AG09309 (cell line): ENCODE measurements at places on chromosomes 2 and 18.

DNA sequence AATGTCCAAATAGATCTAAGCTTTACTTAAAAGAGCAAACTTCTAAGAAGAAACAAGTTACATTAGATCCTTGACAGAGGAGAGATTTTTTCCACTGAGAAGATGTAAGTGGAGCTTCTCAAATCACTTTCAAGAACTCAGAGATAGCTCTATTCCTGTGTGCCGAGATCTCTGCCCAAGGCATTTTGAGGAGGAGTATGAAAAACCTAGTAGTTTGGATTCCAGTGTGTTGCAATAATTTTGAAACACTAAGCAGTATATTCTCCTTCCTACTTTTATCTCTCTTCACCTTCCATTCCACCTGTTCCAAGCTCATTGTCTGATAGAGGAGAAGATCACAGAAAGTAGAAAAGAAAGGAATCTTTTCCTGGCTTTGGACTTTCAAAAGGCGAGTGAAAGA, 192.0 kb upstream of the TANK start:
- no peak for DNase-seq

- no peak for DNase-seq
Observed at GRCh38 chr2:55152475-55153412, 79.3 kb downstream of the CLHC1 start.

- DNase-seq, result no peak
Observed at GRCh38 chr2:206423147-206423546, 20.2 kb upstream of the ADAM23 start.

GRCh38 chr2:44942304-44943030, 965 bp downstream of the SIX3 start:
- no peak for DNase-seq

- DNase-seq, result no peak
Observed at GRCh38 chr18:35822413-35822812, 150.1 kb upstream of the RMP24 start.

GRCh38 chr18:62939926-62940325, 224.6 kb downstream of the PHLPP1 start:
- no peak for DNase-seq

GRCh38 chr2:165114346-165114939, 89.4 kb downstream of the SCN3A start:
- no peak for DNase-seq

GRCh38 chr2:226600802-226601201, 198.8 kb downstream of the IRS1 start:
- DNase-seq, result no peak

- no peak for DNase-seq
Observed at GRCh38 chr2:44107974-44108373, 60.7 kb upstream of the PPM1B start.

- no peak for DNase-seq
Observed at GRCh38 chr2:42575458-42576064, 7.1 kb downstream of the MTA3 start.

- no peak for DNase-seq
Observed at GRCh38 chr2:28021898-28022297, 131.4 kb downstream of the BABAM2 start.

- DNase-seq, result no peak
Observed at GRCh38 chr2:160270571-160271113, 70.6 kb upstream of the ITGB6 start.

- no peak for DNase-seq
Observed at GRCh38 chr2:200168641-200169555, 137.6 kb upstream of the SPATS2L start.

- DNase-seq, result no peak
Observed at GRCh38 chr2:201279079-201279478, 18.7 kb downstream of the CASP8 start.

DNA sequence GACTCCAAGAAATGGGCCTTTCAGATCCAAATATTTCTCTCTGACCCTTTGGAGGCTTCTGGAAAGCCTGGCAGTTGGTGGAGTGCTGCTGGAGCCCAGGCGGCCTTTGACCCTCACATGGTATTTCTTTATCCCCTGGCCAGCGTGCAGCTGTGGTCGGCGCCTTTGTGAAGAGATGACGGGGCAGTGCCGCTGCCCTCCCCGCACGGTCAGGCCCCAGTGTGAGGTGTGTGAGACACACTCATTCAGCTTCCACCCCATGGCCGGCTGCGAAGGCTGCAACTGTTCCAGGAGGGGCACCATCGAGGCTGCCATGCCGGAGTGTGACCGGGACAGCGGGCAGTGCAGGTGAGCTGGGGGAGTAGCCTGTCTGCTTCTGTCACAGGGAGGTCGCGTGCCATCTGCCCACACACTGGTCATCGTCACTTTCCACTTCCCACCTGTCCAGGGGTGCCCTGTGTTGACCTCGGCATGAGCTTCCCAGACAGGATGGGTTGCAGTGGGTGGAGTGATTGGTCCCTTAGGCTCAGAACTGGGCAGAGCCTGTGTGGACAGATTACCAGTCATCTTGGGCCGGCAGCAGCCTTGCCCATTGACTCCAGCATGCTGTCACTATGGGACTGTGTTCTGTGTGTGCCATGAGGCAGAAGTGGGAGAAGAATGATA, 158.2 kb downstream of the LAMA3 start:
- DNase-seq, result no peak

GRCh38 chr2:227351639-227352038, 26.6 kb downstream of the MFF start:
- no peak for DNase-seq

DNA sequence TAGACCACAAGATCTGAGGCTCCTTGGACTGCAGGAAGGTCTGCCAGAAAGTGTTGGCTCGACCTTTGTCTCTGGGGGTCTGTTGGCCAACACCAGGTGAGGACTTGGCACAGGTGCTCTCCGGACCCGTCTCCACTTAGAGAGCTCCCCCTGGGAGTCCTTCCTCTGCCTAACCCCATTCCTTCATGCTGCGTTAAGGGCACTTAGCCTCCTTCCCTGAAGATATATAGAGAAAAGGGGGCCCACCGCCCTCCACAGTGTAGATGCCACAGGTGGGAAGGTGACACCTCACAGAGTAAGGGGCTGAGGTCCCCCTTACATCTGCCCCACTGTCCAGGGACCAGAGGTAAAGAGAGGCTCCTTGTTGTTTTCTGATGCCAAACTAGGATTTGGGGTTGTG, 8.2 kb downstream of the IGFBP5 start:
- no peak for DNase-seq

DNA sequence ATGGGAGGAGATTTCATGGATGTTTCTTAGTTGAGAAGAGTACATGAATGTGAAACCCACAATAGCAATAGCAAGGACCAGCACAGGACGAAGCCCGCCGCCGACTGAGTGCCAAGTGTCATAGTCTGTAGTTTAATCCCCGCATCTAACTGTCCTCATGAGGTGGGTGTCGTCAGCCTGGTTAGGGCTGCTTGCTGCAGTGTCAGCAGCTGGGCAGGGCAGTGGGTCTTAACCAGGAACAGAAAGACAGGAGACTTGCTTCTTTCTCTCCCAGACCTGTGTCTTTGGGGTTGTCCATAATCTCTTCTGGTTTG, 146.6 kb downstream of the VAPA start:
- no peak for DNase-seq

DNA sequence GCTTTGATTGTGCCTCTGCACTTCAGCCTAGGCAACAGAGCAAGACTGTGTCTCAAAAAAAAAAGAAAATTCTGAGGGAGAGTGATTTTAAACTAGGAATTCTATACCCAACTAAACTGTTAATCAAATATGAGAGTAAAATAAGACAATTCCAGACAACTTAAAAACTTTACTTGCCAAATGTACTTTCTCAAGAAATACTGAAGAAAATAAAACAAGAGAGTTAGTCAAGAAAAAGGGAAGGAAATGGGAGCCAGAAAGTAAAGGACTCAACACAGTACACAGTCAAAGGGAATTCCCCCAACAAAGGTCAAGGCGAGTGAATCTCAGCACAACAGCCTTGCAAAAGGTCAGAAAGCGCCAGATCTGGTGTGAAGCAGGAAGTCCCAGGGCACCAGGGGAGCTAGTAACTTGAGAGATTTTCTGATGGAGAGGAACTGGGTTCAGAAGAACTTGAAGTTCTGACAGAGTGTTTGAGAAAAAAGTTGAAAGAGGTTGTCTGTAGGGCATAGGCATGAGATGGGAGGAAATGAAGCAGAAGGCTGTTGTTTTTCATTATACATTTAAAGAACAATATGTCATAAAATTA, 22.6 kb upstream of the TBC1D8 start:
- DNase-seq, result no peak

GRCh38 chr2:163551616-163552373, 184.0 kb downstream of the FIGN start:
- no peak for DNase-seq

DNA sequence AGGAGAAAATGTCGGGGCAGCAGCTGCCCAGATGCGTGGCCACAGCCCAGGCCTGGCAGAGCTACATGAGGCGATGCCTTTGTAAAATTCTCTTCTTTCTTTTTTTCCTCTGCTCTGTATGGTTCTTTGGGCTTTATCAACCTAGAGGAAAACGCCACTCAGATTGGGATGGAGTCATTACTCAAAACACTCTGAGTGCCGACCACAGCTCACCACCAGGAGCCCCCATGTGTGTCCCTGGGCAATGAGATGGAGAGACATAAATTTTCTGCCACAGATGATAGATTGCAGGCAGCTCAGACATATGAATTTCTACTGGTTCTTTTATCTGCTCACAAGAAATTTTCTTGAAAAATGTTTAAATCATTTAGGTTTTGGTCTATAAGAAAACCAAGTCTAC, 56.0 kb downstream of the PARD6G start:
- DNase-seq, result no peak

DNA sequence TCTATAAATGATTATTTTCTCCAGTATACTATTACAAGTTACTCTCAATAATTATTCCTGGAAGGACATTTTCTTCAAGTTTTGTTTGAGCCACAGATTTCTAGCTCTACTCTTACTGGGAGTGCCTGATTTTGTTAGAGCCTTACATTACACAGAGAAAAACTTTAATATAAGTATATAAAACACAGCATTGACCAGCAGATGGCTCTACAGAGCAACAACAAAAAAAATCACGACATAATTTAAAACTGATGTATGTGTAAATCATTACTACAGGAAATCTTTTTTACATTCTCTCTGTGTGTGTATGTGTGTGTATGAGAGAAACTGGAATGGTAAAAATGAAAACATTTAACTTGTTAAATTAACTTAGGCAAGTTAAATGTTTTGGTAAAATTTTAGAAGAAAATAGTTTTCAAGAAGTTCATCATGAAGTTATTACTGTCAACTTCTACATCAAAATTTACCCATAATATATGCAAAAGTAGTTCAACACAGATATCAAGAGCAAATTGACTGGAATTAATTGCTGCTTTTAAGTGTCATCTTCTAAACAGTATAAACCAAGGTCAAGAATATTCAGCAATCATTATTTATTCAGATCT, 103.3 kb downstream of the MDH1 start:
- no peak for DNase-seq

DNA sequence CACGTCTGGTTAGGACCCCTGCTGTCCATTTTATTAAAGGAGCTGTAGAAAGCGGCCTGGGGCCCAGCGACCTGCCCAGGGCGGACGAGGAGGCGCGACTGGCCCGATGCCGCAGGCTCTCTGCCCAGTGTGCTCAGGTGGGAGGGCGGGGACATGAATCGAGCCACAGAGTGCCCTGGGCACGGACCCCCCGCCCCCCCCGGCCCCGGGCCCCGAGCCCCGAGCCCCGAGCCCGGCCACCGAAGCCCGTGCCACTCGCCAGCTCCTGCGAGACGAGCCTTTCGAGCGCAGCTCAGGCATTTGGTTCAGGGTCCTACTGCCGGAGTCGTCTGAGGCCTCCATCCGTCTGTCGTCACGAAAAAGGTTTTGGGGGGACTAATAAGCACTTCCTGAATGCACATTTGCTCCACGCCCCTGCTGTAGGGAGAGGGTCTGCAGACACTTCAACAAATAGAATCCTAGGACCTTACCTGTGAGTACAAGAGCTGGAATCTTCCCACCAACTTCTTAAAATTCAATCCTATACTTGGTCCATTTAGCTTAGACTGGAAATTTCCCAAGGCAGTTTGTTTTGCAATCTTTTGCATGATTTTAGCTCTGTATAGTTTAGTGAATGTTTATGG, 602 bp upstream of the ADAM17 start:
- DNase-seq, result no peak

DNA sequence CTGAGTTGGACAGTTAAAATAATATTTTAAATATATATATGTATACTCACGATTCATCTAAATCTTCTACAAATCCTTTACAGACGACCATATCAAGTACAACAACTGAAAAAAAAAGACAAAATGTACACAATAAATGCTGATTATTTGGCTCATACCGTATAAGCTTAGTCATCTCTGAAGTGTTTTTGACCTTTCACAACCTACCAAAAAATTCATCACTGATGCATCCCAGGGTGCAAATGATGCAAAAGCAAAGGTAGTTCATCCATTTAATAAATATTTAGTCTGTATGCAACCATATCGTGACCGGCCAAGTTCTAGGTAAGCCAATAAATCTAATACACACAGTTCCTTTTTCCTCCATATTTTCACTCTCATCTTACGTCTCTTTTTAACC, 1.1 kb downstream of the TMX3 start:
- DNase-seq, result no peak

DNA sequence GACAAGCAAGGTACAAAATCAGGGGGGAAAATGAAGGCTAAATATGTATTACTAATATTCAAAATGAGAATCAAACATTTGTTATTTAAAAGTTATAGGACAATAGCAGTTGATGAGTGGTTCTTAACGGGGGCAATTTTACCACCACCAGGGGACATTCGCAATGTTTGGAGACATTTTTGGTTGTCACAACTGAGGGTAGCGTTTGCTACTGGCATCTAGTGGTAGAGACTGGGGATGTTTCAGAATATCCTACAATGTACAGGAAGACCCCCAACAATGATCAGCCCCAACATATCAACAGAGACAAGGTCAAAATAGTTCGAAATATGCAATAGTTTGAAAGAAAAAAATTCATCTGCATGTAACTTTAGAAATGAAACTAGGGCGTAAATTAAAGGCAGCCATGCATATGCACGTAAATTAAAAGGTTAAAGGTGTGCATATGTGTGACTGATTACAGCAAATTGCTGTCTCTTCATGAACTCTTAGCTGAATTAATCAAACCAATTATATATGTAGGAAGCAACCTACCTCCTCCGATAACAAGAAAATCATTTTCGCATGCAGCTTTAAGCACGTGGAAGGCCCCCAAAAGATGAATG, 61.2 kb upstream of the CUL3 start:
- no peak for DNase-seq

DNA sequence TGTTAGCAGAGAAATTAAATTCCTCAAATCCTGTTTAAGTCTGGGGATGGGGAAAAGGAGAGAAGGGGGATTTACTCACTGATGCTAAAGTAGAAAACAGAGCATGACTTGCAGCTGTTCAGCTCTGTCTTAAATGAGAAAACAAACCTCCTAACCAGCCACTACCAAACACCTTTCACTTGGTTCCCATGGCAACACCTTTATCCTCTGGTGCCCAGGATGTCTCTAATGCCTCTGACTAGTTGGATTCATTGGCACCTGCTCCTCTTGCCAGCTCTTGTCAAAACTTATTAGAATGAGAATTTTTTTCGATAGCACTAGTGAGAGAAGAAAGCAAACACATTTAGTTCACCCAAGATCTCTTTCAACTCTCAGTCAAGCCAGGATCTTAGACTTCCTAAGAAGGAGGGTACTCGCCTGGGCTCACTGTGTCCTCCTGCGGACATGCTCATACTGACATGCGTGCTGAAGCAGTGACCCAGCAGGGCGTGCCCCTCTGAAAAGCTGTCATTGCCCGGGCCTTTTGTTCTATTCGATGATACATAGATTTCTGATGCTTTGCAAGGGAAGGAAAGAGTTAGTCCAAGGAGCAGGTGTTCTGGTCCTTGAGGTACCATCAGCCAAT, 656.0 kb upstream of the CELF4 start:
- DNase-seq, result no peak
